Activated CD4-positive, alpha-beta T cell treated with anti-CD3 and anti-CD28 coated beads for 36 hours (primary cell): ENCODE measurements at places on chromosomes 1 and 21.

DNA sequence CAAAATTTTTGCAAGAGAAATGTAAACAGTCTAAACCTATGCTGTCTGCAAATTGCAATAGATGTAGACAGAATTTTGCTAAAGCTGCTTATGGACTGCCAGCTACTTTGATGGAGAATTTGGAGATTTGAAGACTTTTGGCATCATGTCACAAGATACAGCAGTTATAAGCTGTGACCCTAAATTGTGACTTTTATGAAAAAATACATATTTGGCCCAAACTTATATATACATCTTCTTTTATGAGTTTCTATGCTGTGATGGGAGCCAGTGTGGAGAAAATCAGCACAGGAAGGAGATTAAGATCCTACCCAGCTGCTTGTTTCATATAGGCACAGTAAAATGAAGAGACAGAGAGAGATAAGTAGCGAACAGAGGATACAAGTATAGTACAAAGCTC, 1595.4 kb downstream of the PLA2G4A start:
- DNase-seq, result no peak

DNA sequence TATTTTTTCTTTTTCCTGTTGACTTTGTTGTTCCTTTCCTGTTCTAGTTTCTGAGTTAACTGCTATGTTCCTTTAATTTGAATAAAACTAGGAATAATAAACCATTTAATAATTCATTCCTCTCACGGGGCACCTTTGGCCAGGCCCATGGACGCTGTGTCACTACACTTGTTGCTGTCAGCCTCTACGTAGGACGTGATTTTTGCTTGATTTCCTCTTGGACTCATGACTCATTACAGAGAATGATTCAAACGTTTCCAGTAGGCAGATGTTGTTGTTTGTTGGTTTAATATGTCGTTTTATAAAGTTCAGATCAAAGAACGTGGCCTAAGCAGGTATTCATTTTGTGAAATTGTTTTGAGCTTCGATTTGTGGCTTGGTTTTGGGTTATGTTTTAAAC, 9.1 kb upstream of the SLC19A1 start:
- DNase-seq, result peak; percentile 72

GRCh38 chr21:45926281-45926680, 55.3 kb upstream of the COL6A1 start:
- DNase-seq, result no peak

DNA sequence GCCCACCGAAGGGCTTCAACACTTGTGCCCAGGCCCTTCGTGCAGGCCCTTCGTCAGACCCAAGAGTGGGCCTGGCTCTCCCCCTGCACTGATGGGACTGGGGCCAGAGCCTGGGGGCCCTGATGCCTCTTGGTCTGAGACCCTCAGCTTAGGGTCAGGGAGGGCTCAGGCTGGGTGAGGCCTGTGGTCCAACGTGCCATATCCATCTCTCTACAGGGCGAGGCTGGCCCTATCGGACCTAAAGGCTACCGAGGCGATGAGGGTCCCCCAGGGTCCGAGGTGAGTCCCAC, 15.6 kb downstream of the COL6A1 start:
- no peak for DNase-seq

DNA sequence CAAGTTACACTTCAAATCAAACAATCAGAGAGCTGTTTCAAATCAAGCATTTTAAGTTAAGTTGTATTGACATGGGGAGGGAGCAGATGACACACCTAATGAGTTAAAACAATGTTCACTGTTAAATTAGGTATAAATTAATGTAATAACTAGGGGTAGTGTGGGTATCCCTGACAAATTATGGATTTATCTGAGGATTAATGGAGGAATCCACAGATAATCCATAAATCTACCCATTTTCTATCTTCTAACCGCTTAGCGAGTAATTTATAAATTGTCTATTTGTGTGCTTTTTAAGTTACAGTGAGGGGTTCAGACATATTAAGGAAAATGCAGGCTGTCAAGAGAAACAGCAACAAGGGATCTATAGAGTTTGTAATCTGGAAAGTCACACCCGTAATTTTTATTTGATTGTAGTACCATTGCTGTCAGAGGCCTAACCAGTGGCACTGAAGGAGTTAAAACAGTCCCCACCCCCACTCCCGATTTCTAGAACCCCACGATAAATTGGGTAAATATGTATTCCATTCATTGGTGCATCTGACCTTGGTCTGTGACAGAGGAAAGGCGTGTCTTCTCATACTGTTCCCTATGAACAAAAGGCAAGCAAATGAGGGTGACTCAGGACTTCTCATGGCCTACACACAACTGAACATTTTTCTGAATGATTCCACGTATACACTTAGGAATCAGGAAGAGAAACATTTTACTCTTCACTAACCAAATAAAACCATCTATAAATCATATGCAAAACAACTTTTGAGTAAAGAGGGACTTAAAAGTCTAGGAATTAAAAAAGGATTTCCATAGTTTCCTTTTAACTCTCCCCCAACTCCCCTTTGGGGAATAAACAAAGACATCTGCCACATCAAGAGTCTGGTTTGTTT, 7.4 kb downstream of the IRF2BP2 start:
- DNase-seq, result peak; percentile 55

- no peak for DNase-seq
Measured at GRCh38 chr1:33872683-33873082, 8.8 kb downstream of the HMGB4 start.

DNA sequence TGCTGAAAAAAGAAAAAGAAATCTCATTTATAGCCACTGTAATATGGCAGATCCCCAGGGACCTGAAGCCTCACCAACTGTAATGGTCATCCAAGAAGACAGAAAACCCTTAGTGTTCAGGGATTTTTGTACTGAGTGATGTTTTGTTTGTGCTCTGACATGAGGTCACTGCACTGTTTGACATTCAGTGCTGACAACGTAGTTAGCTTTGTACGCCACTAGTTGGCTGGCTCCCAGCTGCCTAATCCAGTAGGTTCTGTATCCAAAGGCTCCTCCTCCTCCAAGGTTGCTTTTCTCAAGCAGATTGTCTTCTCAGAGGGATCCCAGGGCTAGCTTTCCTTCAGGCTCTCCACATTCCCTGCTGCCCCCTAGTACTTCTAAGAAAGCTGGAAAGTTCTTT, 9.5 kb upstream of the YRDC start:
- DNase-seq, result no peak

DNA sequence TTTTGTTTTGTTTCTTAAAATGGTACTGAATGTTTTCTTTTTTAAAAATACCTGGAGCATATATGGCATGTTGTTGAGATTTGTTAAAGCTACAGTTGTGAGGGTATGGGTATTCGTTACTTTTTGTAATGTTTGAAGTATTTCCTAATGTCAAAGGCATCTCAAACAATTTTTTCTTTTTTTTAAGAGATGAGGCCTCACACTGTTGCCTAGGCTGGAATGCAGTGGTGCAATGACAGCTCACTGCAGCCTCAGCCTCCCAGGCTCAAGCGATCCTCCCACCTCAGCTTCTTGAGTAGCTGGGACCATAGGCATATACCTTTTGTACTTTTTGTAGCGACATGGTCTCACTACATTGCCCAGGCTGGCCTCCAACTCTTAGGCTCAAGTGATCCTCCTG, 16.1 kb downstream of the CLCN6 start:
- DNase-seq, result no peak

GRCh38 chr1:37234941-37235418, 200.7 kb upstream of the GRIK3 start:
- no peak for DNase-seq

- no peak for DNase-seq
Measured at GRCh38 chr1:154306151-154306550, 14.7 kb upstream of the AQP10 start.

- DNase-seq, result no peak
Measured at GRCh38 chr1:234589064-234589800, 20.7 kb downstream of the IRF2BP2 start.

DNA sequence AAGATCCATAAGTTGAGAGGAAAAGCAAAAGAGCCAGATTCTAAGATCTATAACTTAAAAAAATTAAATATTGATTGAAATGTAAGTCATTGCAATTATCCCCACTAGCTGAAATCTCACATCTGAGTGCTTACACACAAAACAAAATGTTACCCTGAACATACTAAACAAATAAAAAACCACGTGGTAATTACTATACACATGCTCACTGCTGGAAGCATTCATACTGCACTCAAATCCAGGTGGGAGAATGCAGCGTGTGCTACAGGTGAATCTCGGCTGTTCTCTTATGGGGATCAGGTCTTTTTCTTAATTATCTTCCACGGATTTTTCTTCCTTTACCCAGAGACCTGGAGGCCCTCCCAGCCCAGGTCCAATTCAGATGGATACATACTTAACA, 74.3 kb downstream of the SDC3 start:
- no peak for DNase-seq

DNA sequence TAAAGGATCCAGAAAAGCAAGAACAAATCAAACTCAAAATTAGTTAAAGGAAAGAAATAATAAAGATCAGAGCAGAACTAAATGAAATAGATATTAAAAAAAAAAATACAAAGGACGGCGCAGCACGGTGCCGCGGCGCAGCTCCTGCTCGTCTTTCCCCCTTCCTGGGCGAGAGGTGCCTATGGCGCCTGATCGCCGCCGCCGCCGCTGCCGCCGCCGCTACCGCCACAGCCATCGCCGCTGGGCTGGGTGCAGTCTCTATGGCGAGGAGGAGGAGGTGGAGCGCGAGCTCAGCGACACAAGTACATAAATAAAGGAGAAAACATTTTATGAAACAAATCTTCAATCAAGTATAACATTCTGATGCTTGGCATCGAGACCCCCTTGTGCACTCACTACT, 77.6 kb upstream of the VANGL1 start:
- no peak for DNase-seq

- DNase-seq, result no peak
Measured at GRCh38 chr1:116852910-116853309, 56.8 kb upstream of the PTGFRN start.
